ENCODE measurements at places on chromosomes 2 and 18.

- no peak for DNase-seq
These were observed 95.9 kb downstream of the KCNF1 start for GRCh38 chr2:11007331-11008264.

DNA sequence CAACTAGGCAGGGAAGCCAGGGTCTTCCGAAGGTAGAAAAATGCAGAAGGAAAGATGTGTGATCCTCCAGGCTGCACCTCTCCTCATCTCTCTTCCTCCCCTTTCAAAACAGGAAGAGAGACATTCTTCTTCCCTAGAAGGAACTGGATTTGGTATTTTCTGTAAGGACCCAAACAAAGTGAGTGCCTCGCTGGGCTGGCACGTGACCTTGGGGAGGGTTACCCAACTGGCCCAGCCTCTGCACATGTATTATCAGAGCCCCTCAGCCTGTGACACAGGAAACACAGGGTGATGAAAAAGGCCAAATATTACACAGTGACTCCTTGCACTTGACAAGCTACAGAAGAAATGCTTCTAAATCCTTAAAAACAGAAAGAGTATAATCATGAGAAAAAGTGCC, 2.3 kb downstream of the HJURP start:
- no peak for DNase-seq

DNA sequence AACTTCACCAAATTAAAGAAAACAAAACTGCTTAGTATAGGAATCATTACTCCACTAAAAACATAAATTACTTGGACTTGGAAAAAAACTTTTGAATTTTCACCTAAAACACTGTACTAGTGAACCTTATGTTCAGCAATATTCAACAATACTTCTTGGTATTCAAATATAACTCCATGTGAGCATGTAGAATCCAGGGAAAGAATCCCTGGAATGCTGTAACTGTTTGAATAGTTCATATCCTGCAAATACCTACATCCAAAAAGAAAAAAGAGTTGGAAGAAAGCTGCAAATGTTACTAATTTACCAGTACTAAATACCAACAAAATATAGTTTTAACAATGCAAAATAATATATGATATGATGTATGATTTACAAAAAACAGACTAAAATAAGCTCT, 65.4 kb downstream of the IKZF2 start:
- DNase-seq, result no peak

- no peak for DNase-seq
These were observed 167.4 kb downstream of the THSD7B start for GRCh38 chr2:136932700-136933099.

DNA sequence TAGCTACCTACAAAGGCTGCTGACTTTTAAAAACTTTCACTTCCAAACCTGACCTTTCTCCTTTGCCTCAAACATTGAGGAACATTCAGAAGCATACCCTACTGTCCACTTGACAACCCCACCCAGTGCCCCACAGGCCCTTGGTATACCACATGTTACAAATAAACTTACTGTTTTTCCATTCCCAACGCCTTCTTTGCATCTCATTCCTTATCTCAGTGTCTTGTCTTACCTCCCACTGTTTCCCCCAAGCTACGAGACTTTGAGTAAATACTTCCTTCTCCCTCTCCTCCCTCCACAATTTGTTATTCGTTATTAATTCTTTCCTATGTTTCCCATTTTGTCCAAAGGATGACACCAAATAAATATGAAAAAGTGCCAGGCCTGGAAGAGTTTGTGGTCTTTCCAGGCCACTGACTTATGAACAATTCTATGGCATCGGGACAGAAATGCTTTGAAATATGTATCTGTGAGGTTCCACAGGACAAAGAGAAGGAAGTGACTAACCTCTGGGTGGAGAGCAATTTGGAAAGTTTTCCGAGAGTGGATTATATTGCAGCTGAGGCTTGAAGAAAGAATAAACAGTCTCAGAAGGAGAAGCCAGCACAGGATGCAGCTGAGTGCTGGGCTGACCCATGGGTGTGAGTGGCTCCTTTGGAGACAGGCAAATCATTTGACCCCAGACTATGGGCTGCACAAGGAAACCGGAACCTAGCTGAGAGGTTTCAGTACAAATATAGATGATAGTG, 409.0 kb downstream of the LPIN1 start:
- DNase-seq, result no peak

GRCh38 chr2:236847538-236848263, 238.0 kb upstream of the COPS8 start:
- no peak for DNase-seq

Measured in NCI-H187 treated with DMSO at 0.1 percent for 48 hours (cell line).